ENCODE measurements at places on chromosomes 1 and 21.

DNA sequence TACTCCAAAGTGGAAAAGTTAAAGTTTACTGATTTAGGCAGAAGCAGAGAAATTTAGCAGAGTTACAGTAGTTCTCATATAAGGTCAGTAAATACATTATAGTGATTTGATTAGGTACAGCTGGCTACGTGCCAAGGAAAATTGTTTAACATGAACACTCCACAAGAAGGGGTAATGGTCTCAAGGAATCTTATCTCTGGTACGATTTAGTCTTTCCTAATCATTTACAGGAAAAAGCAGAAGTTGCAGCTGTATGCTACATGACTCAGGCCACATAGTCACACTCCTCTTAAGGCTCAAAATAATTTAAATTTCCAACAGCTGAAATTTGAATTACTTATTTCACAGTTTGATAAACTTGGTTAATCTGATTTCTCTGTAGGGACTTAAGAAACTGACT, 36.9 kb upstream of the OR2B11 start:
- no peak for DNase-seq

DNA sequence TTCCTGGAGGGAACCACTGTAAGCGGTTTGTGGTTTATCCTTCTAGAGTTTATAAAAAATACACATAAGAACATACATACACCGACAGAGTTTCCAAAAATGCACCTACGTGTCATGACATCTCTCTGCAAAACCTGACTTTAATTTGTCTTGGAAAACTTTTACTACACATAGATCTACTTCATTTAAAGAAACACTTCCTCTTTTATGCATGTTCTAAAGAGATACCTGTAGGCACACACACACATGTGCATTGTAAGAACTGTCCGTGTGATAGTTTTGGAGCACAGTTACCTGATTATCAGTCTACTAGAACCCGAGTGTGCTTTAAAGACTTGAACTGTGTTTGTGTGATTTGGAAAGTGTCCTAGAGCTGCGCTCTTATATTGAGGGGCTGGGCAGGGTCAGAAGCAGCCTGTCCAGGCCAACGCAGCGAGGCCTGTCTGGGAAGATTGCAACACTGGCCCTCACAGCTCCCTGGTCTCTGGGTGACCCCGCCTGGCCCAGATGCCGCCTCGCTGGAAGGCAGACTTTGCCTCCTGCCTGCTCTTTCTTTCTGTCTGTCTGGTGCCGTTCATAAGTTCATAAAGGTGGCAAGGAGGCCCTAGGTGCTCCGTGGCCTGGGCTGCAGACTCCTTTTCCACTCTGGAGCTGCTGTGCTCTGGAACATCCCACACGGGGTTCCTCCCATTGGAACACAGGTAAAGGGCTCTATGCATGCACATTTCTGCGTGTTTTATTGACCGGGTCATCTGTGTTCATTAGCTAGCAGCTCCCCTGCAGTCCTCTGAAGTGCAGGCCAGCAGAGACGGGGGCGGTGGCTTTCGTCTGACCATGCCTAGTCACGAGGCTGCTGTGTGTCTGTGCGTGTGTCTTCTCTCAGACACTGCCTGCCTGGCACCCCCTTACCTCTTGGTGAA, 46.3 kb downstream of the AGPAT3 start:
- no peak for DNase-seq

DNA sequence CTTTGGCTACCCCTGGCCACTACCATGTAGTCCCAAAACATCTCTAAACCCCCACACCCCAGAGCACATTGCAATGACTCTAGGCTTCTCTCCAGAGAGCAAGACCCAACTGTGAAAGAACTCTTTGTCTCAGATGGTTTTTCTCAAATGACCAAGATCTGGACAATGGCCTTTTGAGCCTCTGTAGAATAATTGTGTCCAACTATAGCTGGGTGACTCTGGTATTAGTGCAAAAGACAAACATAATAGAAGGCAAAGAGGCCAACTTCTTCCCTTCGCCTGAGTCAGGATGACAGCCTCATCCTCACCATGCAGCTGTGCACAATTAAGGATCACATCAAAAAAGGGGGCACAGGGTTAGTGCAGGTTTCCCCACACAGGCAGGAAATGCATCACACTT, 139.6 kb downstream of the BRINP2 start:
- DNase-seq: no peak

- DNase-seq: no peak
Observed at GRCh38 chr1:23366146-23366545, 3.5 kb downstream of the ZNF436 start.

DNA sequence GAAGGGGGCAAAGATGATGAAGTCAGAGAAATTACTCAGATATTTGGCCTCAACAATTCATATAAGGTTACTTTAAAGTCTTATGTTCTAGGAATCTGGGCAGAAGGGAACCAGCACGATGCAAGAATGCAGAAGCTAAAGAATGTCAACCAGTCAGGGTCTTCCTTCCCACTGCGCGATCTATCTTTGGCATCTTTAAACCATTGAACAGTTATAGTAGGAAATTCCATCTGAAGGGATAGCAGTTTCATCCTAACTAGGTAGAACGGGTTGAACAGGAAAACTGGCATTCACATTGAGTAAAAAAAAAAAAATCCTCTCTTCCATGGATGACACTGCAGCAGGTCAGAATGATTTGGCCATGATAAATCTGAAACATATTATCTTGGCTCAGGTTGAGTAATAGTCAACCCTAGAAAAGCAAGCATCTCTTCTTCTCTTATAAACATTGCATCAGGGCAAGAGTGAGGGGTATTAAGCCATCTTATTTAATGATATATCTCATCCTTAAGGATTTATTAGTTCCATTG, 6.3 kb downstream of the CRCT1 start:
- no peak for DNase-seq

DNA sequence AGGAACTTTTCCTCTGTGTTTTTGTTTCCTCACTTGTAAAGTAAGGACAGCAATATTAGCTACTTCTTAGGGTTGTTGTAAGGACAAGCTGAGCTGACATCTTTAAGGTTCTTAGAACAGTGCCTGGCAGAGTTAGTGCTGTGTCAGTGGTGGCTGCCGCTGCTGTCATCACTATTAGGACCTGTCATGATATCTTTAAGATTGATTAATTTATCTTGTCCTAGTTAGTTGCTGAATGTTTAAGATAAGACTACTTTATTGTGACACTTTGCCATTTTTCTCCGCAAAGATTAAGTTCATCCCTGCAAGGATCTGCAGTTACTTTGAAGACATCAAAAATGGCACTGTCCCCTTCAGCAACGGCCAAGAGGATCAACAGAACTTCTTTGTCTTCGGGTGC, 40.1 kb upstream of the GPR88 start:
- no peak for DNase-seq

- DNase-seq: no peak
Observed at GRCh38 chr1:155932487-155932886, 1.7 kb downstream of the KHDC4 start.

DNA sequence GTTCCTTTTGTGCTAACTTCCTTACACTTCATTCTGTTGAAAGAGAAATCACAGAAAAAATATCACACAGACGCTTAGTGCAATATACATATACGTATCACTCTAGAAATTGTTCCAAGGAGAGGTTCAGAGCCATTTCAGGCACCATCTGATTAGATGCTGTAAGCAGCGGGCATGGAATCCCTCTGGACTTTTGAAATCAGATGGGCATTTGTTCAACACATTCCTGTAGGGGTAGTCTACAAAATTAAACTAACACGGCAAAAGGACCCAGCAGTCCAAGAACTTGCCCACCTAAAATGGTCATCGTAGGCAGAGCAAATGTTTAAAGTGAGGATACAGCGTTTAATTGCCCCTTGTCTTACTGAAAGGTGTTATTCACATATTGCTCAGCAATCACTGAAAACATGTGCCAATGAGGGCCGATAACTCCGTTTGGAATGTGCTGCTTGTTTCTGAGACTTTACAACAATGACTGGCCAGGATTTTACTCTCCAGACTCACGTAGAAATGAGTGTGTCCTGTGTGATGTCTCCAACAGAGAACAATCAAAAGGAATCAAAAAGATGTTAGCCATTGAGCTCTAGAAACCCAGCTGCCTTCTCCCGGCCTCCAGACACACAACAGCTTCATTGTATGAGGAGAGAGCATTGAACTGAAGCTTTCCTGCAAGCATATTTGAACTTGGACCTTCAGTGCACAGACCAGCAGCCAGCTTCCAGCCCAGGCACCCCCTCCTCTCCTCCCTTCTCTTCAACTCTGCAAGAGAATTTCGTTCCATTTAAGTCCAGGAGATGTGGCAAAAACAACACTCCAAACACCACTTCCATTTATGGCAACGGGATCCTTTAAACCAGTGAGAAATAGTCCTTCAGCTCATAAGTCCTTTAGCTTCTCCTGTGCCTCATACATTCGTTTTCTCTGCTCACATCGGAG, 32.1 kb upstream of the ADORA3 start:
- DNase-seq: no peak

Data from RWPE1 (cell line).